Memory B cell (primary cell): ENCODE measurements at places on chromosomes 3 and 15.

DNA sequence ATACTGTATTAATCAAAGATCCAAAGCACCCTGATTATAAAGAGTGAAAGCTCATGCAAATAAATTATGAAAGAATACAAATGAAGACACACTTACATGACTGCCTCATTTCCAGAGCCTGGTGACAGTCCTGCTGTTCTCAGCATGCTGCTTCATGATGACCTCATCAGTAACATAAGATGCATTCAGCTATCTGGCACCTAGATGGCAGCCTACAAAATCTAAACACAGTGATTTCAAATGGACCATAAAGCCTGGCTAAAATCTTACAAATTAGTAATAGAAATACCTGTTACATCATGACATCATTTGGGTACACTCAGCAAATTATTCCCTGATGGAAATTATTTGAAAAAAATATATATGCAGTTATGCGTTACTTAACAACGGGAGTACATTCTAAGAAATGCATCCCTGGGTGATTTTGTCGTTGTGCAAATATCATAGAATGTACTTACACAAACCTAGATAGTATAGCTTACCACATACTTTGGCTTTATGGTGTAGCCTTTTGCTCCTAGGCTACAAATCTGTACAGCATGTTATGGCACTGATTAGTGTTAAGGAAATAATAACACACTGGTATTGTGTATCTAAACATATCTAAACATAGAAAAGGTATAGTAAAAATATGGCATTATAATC, 207.2 kb downstream of the EPHA3 start:
- no peak for DNase-seq

GRCh38 chr3:118244761-118245160, 789.9 kb downstream of the IGSF11 start:
- no peak for DNase-seq

DNA sequence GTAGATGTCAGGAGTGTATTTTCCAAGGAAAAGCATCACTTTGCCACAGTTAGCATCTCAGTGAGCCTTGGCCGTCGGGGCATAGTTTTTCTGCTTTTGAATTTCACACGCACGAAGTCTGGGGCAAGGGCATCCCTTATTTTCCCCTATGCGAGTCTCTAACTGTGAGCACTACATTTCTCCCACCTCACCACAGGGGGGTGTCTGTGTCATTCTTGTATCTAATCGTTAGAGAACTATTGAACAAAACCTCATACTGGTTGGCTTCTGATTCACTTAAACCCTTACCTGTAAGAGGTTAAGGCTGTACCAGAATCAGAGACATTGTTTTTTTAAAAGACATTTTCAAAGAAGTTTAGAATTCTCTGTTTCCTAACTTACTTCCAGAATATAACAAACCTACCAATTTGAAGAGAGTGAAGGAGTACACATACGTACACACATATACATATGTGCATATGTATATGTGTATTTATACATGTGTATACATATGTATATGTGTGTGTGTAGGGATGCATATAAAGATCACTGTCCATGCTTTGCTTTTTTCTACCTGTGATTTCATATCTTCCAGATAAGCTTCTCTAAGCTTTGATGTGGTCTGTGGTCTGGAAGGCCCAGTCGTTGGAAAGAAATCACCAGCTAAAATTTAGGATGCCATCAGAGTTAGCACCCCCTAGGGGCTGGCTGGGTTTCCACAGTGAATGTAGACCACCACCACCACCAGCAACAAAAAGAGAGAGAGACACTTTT, 49.4 kb downstream of the MYZAP start:
- DNase-seq, result peak; percentile 5

DNA sequence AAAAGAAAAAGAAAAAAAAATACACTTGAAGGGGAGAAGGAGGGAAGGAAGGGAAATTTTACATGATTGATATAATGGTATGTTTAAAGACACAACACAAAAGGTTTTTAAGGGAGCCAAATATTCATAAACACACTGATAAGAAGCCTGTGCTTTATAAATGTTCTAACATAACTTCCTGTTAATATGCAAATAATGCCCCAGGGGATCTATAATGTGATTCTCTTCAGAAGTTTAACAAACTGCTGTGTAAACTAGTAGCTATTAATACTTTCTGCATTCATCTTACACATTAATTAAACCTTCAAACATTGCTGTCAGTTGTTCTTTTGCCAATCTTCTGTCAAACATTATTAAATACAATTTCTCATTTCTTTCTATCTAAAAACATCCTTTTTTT, 231.6 kb downstream of the TJP1 start:
- DNase-seq, result no peak

GRCh38 chr15:26234976-26235767, 372.0 kb upstream of the ATP10A start:
- no peak for DNase-seq

- no peak for DNase-seq
These were observed 367.9 kb upstream of the PROK2 start for GRCh38 chr3:72152551-72153476.

GRCh38 chr3:111299192-111299615, 227.6 kb downstream of the NECTIN3 start:
- DNase-seq, result no peak

- no peak for DNase-seq
These were observed 197.7 kb upstream of the CTNNB1 start for GRCh38 chr3:41001556-41001955.

GRCh38 chr3:133888726-133889340, 6.8 kb downstream of the RAB6B start:
- DNase-seq, result no peak

DNA sequence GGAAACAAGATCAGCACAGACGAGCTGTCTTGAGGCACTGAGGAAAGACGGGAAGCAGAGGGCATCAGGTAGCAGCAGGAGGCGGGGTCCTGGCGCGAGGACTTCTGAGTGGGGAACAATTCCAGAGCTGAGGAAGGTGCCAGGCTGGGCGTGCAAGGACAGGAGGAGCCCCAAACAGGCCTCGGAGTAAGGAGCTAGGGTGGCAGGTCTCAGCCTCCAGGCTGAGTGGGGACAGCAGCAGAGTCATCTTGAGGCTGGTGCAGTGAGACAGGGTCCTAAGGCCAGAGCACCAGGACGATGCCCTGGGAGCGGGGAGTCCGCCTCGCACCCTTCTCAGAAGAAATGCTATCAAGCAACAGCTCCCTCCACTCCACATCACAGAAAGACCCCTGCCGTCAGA, 78.4 kb downstream of the PCSK6 start:
- no peak for DNase-seq

- DNase-seq, result no peak
These were observed 209.6 kb downstream of the TJP1 start for GRCh38 chr15:29612701-29613100.

- no peak for DNase-seq
These were observed 29.0 kb downstream of the MFN1 start for GRCh38 chr3:179376474-179376873.

GRCh38 chr3:125161607-125162219, 50.8 kb downstream of the SLC12A8 start:
- no peak for DNase-seq

- DNase-seq, result no peak
These were observed 52.9 kb upstream of the ITGA11 start for GRCh38 chr15:68484696-68485400.

- no peak for DNase-seq
These were observed 29.3 kb downstream of the RFT1 start for GRCh38 chr3:53100818-53101466.

- no peak for DNase-seq
These were observed 13.0 kb downstream of the DNAJB8 start for GRCh38 chr3:128453501-128454309.

- DNase-seq, result no peak
These were observed 376.9 kb upstream of the ARPP21 start for GRCh38 chr3:35262406-35262805.

DNA sequence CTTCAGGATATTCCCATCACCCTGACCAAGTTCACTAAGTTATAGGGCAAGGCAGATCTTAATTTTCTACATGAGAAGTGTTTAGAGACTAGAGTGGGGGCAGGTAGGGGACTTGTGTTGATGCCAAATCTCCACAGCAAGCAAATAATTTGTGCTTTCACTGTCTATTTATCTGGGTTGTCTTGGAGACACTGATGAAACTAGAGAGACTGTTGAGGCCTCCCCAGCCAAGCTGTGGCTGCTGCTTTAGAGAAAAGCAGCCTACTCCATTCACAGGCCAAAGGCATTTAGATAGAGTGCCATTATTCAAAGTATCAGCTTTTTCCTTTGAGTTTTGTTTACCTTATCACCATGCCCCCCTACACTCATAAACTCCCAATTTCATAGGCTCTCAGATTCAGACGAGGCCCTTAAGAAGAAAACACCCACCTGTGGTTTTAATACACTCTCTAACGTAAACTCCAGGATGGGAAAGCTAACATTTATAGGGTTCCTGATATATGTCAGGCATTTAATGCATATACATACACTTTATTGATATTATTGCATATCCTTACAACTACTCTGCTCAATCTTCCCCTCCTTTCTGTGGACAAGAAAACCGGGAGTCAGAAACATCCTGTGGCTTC, 130.4 kb upstream of the FOXB1 start:
- DNase-seq, result no peak

DNA sequence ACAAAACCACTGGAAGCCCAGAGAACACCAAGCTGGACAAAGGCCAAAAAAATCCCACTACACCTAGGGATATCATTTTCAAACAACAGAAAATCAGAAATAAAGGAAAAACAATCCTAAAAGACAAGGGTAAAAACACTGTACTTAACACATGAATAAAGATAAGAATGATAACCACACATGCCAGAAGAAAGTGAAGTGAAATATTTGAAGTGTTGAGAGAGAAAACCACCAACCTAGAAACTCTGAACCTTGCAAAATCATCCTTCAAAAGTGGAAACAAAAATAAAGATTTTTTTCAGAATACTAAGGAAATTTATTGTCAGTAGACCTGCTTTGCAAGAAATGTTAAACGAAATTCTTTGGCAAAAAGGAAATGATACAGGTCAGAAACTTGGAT, 45.1 kb downstream of the KPNA1 start:
- DNase-seq, result no peak

DNA sequence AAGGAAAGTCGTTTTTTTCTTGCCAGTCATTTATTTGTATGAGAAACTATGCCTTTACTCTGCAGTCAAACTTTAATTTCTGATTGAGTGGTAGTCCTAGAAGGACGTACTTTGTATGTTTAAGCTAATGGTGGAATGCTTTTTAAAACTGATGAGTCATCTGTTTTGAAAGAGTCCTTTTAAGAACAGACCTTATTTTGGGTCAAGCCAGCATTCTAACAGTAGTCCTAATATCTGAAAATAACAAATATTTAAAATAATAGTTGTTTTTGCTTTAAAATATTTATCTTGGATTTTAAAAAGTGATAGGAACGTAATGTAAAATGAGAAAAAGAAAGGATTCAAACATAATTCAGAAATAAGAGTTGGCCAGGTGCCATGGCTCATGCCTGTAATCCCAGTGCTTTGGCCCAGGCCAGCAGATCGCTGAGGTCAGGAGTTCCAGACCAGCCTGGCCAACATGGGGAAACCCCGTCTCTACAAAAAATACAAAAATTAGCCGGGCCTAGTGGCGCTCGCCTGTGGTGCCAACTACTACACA, 1.3 kb upstream of the LRRC58 start:
- DNase-seq, result no peak

GRCh38 chr3:71625676-71626075, 42.1 kb upstream of the FOXP1 start:
- no peak for DNase-seq

DNA sequence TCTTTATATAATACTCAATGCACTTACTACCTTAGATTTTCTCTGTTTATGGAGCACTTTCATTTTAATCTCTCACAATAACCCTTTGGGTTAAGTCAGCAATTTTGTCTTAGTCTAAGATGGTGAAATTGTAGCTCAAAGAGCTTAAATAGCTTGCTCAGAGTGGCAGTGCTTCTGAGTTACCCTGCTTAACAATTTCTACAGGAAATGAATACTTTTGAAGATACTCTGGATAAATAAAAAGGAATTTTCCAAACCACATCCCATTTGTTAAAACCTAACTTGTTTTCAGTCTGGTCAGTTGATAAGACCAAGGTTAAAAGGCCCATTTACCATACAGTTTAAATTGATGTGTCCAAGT, 37.2 kb downstream of the HMG20A start:
- DNase-seq, result no peak

DNA sequence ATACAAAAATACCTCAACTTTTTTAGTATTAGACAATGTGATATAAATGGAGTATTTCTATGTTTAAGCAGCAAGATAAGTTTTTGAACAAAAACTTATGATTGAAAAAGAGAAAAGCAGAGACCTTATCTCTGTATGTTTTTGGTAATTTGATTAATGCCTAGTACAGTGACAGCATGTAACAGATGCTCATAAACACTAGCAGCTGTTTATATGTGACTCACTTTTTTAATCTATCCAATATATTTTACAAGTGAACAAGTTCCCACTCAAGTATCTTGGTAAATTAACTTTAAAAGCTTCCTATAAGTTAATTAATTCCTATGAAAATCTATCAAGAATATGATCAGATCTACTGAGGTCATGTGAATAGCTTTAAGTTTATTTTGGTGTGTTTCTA, 55.1 kb downstream of the NGLY1 start:
- DNase-seq, result no peak

DNA sequence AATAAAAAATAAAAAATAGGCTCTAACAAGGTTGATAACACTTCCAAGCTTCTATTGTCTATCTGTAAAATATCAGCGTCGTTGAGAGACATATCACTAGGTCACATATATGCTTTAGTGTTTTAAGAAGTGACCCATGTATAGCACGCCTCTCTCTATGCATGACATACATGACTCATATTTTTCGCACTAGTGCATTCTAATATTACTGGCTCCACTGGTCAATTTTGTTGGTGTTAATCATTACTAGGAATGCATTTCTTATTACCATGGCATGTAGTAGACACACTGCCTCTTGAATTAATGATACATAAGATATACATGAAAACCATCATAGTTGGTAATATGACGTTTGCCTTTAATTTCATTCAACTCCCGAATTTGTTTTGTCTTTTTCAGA, 203.1 kb downstream of the CHL1 start:
- DNase-seq, result no peak

DNA sequence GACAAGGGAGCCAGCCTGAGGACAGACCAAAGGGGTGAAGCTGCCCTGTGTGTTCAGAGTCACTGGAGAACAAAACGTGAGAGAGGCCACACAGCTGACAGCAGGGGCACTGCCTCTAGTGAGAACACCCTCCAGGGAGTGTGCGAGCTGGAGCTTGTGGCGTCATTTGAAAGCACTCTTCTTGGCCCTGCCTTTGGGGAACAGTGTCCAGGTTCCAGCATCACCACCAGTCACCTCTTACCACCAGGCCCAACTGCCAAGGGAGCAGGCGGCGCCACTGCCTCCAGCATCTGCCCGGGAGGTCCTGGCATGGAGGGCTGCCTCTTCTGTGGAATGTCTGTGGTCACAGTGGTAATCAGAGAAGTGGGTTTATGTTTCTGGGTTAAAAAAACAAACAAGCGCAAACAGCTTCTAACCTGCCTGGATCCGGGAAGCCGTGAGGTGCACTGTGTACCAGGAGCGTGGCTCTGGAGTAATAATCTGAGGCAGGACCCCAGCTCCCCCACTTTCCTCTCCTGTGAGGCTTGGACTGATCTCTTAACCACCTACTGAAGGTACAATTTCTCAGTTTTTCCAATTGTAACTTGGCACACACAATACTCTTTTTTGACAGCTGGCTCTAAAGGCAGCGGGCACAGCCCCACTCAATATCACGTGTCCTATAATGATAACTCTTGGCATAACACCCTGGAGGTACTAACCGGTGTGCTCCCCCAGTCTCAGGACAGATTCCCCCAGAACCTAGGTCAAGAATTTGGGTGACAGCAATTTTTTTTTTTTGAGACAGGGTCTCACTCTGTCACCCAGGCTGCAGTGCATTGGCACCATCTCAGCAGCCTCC, 32.2 kb upstream of the CDCP1 start:
- DNase-seq, result no peak
